ENCODE measurements at places on chromosomes 6 and 20.

GRCh38 chr6:12577124-12577850 is 139.3 kb upstream of the PHACTR1 start:
- peak; percentile 75 for DNase-seq

DNA sequence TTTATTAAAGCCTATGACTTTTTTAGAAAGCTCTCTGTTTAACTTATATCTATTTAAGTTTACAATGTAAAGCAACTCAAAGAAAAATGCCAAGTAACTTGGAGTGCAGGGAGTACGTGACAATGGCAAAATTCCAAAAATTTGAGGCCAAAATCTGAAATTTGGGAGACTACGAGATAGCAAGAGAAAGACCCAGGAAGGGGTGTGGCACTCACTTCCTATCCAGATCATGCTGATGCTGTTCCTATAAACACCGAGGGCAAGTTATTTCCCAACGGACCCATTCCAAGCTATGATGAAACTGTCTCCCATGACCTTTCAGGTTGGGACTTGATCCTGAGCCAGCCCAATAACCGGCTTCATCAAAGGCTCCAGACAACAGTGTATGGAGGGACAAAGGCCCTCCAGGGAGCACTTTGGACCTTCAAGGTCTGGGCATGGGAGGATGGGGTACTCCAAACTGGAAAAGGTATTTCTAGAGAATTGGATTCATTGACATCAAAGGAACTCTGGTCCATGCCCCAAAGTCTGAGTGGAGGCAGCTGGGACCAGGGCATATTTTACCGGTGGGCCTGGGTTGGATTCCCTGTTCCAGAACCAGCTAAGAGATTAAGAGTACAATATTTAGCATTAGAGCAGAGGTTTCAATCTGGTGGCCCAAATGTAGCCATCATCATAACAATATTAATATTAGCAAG is 15.7 kb upstream of the SLC13A3 start:
- no peak for DNase-seq

DNA sequence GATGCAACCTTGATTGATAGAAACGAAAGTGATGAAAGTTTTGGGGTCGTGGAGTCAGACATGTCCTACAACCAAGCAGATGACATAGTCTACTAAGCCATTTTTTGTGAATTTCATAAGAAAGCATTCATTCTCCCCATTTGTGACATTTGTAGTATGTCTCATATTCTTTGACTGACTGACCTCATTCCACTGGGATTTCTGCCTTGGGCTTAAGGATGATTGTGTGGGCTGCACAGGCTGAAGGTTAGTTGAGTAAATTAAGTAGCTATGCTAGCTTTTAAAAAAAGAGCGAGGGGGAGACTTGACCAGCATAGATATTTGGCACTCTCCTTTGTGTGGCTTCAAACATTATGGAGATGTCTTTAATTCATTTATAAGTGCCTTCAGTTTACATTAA is 28.9 kb downstream of the STMND1 start:
- DNase-seq: no peak

DNA sequence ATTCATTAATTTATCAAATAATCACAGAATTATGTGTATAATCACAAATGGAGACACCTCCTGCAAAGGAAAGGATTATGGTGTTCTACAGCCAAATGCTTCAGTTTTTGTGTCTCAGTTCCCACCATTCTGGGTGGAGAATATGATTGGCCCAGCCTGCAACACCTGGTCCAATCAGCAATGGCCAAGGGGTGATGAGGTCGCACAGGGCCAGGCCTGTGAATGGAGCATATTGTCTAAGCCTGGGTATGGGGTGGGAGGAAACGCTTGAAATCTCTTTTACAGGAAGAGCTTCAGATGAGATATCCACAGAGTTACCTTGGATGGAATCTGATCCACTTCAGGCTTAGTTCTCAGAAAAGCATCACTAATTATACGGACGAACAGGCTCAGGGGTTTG is 271.6 kb downstream of the DHX35 start:
- DNase-seq: no peak

DNA sequence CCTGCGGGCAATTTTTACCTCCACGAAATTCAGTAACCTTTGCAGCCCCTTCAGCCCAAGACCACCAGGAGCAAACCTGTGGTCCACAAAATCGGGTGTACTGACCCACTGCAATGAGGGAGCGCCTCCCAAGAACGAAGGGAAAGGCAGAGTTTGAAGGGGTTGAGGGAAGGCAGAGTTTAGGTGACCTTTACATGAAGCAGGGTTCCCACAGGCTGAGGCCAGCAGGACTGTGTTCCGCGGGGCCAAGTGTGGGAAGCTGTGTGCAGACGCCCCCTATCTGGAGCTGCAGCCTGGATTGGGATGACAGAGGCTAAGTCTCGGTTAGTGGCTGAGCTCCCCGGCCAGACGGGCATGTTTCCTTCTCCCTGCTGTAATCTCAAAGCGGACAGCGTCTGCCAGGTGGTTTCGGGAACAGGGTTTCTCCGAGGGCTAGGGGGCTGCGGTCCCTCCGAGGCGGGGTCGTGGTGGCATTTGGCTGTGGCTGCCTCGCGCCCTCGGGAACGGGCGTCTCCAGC is 826 bp upstream of the PYGB start:
- peak; percentile 73 for DNase-seq

GRCh38 chr20:40497899-40498691 is 190.9 kb downstream of the MAFB start:
- DNase-seq: peak; percentile 34

DNA sequence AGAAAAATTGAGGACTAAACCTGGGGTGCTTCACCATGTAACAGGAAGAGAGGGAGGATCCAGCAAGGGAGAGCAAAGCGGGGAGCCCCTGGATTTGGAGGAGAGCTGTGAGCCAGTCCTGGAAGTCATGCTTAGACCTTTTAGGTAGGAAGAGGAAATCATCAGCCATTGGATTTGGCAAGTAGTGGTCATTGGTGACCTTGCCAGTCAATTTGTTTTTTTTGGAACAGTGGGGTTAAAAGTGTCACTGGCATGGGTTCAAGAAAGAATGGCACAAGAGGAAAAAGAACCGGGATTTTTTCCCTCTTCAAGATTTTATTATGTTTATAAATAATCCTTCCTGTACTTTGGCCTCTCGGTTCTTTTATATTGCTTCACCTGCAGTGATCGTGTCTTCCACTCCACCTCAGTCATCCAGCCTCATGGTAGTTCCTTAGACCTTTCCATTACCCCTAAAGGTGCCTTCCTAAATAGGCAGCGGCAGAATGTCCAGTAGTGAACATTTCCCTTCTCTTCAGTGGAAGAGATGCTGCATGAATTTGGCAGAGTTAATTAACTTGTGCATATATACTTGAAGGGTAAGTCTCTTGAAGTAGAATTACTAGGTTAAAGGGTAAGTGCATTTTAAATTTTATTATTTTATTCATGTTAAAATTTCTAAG is 124.7 kb downstream of the QKI start:
- DNase-seq: no peak

GRCh38 chr6:88982720-88983119 is 19.3 kb upstream of the RNGTT start:
- peak; percentile 80 for DNase-seq

All from iris pigment epithelial cell (primary cell).